ENCODE measurements at places on chromosomes 5 and 9. TPM values are rescaled to one million over a fixed set of nuclear protein-coding genes. Genes with fewer than 3 reads are reported as not detected.

Gene SLC6A18
- not detected for total RNA-seq

Gene TAF11L4
- not detected for total RNA-seq

Gene PTPRD
- total RNA-seq, result 97.4 TPM

Gene TAF11L10
- not detected for total RNA-seq

Gene PCDHGA5
- 8.8 TPM for total RNA-seq

Gene TAF11L5
- not detected for total RNA-seq

Gene OCLN
- 10.0 TPM for total RNA-seq

Gene CEL
- 1.2 TPM for total RNA-seq

Gene CER1
- total RNA-seq, result 0.72 TPM

Gene MEF2C
- 77.9 TPM for total RNA-seq

Gene PIP5KL1
- 7.3 TPM for total RNA-seq

Gene CCNI2
- 0.69 TPM for total RNA-seq

Gene MFAP3
- 62.2 TPM for total RNA-seq

Gene TAF1L
- 0.10 TPM for total RNA-seq

Gene POU5F2
- 1.5 TPM for total RNA-seq

Gene KCNT1
- 14.7 TPM for total RNA-seq

Gene SLC34A3
- total RNA-seq, result 0.06 TPM

Gene PLAC8L1
- total RNA-seq, result 0.39 TPM

Gene PCDHA1
- total RNA-seq, result 1.0 TPM

Gene CTNND2
- total RNA-seq, result 63.1 TPM

Gene ZDHHC11B
- total RNA-seq, result 7.5 TPM

Gene MCC
- total RNA-seq, result 31.7 TPM

Gene CDC20B
- 0.30 TPM for total RNA-seq

Gene TAS2R1
- 0.94 TPM for total RNA-seq

Gene IL7R
- total RNA-seq, result 0.50 TPM

Gene SVEP1
- 7.5 TPM for total RNA-seq

Gene SARDH
- total RNA-seq, result 7.4 TPM

Gene ISOC1
- total RNA-seq, result 34.9 TPM

Gene PCDHGC5
- total RNA-seq, result 5.9 TPM

Gene SPATA31A3
- not detected for total RNA-seq

Gene DNAJC25
- total RNA-seq, result 8.8 TPM

Gene SPINK7
- total RNA-seq, result not detected

Gene GZMA
- total RNA-seq, result 0.39 TPM

Gene CBY3
- not detected for total RNA-seq

Gene KIF24
- 5.3 TPM for total RNA-seq

Gene AMBP
- total RNA-seq, result 1.7 TPM

Gene FOXD4L6
- 0.11 TPM for total RNA-seq

Gene FOCAD
- total RNA-seq, result 189 TPM

Gene TGFBI
- 245 TPM for total RNA-seq

Gene NEUROG1
- total RNA-seq, result 0.39 TPM

Gene ANKRD34B
- 2.7 TPM for total RNA-seq

Gene PCDHGB5
- 17.5 TPM for total RNA-seq

Gene SH3RF2
- total RNA-seq, result 0.30 TPM

Gene SMIM23
- total RNA-seq, result not detected

Gene SLC6A7
- total RNA-seq, result 11.3 TPM

Gene LECT2
- not detected for total RNA-seq

Gene SV2C
- 66.7 TPM for total RNA-seq

Gene BTNL8
- 0.11 TPM for total RNA-seq

Gene CCDC183
- total RNA-seq, result 0.89 TPM

Gene FCN1
- total RNA-seq, result 1.2 TPM

Gene GMCL2
- not detected for total RNA-seq
